ENCODE measurements at places on chromosomes 5 and 9.

DNA sequence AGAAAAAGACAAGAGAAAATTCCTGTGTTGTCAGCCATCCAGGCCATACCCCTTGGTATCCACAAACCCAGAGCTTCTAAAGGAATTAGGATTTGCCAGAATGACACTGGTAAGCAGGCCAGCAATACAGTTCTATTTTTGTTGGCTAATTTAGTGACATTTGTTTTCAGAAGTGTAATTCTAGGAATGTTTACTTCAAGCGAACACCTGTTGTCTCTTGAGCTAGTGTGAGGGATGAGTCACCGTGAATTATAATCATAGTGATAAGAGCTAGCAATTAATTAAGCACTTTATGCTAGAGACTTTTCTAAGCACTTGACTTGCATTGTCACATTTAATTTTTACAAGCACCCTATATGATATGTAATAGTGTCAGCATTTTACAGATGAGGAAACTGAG lies 99.2 kb downstream of the PRKACG start:
- no peak for DNase-seq

DNA sequence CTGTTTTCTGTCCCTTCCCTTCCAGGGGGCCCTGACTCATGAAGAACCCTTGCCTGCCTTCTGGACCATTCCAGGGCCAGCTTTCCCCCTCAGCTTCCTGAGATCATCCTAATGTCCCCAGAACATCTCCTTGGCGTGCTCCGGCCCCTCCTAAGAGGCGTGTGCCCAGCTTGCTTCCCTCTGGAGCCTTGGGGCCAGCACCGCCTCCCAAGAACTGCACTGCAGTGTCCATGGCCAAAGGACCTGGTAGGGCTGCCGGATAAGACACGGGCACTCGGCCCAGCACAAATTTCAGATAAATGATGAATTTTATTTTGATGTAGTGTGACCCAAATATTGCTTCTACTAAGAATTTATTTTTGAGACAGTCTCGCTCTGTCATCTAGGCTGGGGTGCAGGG lies 20.7 kb upstream of the SLC12A7 start:
- no peak for DNase-seq

DNA sequence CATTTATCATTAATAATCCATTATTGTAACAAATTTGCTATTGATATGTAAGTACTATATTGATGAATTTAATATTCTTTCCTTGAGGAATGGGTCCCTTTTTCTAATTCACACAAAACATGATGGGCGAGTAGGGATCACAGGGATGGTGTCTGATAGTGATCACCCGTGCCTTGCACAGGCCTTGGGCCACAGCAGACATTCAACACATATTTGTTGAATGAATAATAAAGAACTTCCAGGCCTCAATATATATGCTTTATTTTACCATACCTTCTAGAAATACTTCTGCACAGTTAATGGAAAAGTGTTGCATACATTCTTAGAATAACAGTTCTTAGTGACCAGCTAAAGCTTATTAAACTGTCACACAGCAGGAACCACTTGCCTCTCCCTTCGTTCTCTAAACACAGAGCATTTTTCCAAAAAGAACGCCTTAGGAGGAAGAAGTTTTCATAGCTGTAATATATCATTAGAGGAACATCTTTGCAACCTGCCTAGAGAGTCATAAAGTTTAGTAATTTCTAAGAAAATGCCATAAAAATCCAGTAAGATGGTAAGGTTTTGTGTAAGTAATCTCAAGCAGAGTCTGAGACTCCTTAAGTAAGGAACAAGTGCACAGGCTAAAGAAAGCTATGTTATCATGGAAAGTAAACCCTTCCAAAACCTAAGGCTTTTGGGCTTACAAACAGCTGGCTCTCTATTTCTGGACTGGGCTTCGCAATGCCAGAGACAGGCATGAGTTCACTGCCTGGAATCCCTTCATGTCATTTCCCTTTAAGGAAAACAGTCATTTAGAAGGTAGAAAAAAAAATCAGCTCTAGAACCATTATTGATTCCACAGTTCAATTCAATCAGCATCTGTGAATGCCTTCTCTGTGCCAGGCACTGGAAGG lies 17.7 kb downstream of the TTLL11 start:
- DNase-seq: no peak

GRCh38 chr9:69376651-69377050 lies 51.6 kb downstream of the ENTREP1 start:
- DNase-seq: peak; percentile 80

- no peak for DNase-seq
These were observed 1398.7 kb downstream of the PTPRD start for GRCh38 chr9:9214066-9214465.
